Psoas muscle (tissue), 8 donors: ENCODE measurements at places on chromosomes 11 and 22. TPM values are rescaled to one million over a fixed set of nuclear protein-coding genes. Genes with fewer than 3 reads are reported as not detected.

DNA sequence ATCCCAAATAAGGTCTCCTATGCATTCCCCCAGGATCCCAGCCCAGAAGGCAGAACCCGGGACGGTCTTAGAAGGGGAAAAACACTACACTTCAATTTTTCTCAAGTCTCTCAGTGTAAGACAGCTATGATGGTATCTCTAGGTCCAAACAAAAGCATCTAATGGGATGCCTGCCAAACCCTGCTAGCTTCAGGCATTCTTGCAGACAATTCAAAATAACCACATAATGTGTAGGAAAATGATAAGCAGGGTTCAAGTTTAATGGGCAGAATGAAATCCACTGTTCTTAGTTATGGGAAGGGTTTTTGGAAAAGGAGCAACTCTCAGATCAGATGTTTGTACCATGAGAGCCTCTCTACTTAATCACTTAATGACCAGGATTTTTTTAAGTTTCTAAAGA is 119.8 kb upstream of the ANO1 start:
- DNase-seq = no peak

CDC42EP2 gene
- polyA plus RNA-seq = 3.3 TPM

DNA sequence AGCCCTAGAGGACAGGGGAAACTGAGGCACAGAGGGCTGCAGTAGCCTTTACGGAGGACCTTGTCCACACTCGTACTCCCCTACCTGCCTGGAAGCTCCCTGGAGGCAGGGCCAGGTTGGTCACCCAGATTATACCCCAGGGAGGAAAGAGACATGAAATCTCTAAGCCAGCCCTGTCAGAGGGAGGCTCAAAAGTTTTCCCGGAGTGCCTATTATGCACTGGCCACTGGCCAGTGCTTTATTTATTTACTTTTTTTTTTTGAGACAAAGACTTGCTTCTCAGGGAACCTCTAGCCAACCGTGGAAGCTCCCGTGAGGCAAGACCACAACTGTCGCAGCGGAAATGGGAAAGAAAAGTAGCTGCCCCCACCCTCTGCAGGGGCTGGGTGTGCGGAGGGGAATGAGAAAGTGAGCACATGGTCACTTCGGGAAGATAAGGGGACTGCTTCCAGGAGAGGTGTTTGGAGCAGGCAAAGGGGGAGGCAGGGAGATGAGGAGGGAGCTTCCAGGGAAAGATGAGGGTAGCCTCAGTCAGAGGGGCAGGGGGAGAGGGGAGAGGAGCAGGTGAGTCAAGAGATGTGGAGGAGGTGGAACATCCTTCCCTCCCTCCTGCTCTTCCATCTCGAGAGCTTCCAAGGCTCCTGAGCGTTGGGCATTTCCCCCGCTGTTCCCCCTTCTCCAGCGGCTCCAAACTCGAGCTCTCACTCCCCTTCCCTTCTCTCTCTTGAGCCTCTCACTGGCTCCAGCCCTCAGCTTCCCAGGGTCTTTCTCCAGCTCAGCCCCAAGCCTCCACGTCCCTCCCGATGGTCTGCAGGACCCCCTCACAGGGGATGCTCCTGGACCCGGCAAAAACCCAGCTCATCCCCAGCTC is 4.3 kb downstream of the IL2RB start:
- DNase-seq = no peak

GRCh38 chr11:4671741-4672140 is 25.9 kb downstream of the OR51E2 start:
- DNase-seq = no peak

GRCh38 chr11:86969258-86969657 is 14.1 kb upstream of the FZD4 start:
- no peak for DNase-seq

- no peak for DNase-seq
Observed at GRCh38 chr11:70124321-70125000, 46.3 kb downstream of the ANO1 start.

DNA sequence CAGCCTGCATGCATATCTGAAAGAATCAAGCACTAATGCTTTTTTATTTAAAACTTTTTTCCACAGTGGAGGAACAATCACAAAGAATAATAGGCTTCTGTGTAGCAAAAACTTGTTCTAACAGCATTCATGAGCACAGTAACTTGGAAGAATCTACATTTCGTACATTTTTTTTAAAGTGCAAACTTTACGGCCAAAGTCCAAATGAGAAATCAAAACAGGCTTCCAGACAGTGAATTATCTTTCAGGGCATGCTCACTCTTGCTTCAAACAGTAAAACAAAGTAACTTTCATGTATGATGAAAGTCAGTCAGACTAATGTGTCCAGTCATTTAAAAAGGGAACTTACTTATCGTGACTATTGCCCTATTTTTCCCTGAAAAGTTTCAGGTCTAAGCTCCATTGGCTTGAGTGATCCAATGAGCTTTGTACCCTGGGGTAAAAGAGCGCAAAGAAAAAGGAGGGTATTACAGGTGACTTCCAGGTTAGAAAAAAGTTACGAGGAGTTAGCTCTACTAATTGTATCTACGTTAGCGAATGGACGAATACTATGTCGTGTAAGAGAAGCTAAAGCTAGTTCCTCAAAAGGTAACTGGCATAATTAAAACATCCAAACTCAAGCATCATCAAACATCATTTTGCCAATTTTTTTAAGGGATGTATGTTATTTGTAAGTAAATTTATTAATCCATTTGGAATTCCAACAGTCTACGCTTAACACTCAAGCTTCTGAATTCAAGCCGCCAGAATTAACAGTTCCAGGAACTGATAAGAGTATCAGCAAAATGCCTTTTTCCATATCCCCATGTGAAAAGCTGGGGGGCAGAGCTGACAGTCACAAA is 1.7 kb downstream of the PICALM start:
- no peak for DNase-seq
